ENCODE measurements at places on chromosomes 6 and 20.
A peak's percentile ranks its signal among the peaks of the same experiment; 100 is the strongest.

DNA sequence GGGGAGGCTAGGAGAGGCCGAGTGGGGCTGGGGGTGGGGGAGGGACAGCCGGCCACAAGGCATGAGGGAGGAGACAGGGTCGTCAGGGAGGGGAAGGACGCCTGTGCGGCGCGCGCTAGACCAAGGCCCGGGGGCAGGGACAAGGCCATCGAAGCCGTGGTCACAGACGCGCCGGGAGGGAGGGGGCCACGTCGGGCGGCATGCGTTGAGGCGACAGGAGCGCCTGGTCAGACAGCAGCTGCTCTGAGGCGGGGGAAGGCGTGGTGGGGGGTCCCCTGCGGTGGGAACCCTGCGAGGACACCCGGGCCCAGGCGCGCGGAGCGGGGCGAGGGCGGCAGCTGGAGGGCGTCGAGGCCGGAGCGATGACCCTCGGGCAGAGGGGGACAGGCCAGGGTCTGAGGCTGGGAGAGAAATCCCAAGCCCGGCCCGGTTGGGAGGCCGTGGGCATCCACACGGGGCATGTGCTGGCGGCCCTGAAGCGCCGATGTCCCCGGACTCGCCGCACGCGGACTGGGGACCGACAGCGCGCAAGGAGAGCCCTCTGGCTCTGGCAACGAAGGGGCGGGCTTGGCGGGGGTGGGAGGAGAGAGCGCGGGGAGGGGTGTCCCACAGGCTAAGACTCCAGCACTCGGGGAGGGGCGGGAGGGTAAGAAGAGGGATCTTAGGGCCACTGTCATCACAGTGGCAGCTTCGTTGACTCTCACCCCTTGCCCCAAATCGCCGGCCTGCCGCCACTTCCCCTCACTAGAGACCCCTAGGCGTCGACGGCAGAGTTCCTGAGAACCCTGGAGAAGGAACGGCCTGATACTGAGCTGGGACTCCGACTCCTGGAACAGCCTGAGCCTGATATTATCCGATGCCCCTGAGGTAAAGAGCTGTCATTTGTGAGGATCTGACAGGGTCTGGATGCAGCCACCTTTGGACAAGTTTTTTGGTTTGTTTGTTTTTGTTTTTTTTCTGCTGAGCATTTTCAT, 5.0 kb downstream of the TMEM239 start:
- no peak for DNase-seq

- DNase-seq, result no peak
These were observed at the start of gene FOXQ1 for GRCh38 chr6:1311400-1312202. Gene FOXQ1, plus strand, starts transcription at chr6:1312098. Its CDS starts 607 bp downstream, at chr6:1312705.

DNA sequence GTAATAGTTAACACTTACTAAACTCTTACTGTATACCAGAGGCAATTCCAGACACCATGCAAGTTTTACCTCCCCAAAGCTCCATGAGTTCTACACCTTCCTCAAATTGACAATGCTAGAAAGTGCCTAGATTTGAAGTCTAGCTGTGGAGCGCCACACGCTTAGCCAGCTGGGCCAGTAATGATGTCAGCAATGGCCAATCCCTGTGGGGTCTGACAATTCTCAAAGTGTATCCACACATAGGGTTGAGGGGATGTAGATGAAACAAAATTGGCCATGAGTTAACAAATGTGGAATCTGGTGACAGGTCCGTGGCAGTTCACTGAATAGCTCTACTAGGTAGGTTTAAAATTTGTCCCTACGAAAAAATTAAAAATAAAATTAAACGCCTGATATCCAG, 1.3 kb downstream of the ZNF343 start:
- DNase-seq, result no peak

- peak; percentile 43 for DNase-seq
These were observed 459.9 kb upstream of the MARCKS start for GRCh38 chr6:113397236-113397635.

GRCh38 chr6:108114841-108115597, 40.5 kb upstream of the OSTM1 start:
- DNase-seq, result peak; percentile 82

DNA sequence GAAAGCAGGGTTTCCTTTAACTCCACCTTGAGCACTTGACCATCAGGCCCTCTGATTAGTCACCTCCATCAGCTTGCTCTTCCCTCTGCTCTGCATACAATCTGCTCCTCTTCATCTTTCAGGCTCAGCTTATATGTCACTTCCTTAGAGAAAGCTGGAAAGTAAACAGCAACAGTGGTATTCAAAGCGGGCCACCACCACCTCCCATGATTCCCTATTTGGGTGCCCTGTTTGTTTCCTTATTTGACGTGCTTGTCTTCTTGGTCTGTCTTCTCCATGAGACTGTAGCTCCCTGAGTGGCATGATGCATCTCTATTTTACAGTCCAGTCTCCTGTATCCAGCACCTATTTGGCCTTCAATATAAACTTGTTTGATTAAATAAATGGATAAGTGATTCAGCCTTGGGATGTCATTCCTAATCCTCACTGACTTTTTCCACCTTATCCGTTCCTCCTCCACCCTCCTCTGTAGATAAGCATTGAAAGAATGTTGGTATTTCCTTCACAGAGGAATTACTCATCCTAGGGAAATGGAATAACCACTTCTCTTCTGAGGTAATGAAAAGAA, 102.8 kb upstream of the SGK1 start:
- peak; percentile 88 for DNase-seq

DNA sequence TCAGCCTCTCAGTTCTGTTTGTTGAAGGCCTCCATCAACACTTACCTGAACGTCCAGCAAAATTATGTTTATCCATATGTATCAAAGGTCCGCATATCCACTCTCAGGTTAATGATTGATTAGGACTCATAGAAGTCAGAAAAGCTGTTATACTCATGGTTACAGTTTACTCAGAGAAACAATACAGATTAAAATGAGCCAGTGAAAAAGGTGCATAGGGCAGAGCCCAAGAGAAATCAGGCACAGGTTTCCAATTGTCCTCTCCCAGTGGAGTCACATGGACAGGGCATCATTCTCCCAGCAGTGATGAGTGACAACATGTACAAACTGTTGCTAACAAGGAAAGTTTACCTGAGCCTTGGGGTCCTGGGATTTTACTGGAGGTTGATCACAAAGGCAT, 36.2 kb downstream of the THEMIS start:
- no peak for DNase-seq

- DNase-seq, result no peak
These were observed 12.2 kb downstream of the PRL start for GRCh38 chr6:22284666-22285065.

DNA sequence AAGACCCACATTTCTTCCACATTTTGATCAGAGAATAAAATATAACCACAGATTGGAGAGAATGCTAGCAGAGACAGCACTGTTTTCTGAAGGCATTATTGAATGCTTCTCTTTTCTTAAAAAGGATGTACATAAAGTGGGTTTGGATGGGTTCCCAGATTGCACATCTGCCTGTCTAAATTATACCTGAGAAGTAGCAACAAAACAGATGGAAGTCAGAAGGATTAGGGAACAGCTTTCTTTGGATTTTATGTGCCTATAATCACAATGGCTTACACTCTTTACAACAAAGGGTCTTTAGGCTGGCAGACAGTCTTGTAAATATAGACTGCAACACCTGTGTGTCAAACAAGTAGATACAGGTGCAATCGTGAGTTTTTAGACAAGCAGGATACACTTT, 622.2 kb upstream of the MANEA start:
- no peak for DNase-seq

DNA sequence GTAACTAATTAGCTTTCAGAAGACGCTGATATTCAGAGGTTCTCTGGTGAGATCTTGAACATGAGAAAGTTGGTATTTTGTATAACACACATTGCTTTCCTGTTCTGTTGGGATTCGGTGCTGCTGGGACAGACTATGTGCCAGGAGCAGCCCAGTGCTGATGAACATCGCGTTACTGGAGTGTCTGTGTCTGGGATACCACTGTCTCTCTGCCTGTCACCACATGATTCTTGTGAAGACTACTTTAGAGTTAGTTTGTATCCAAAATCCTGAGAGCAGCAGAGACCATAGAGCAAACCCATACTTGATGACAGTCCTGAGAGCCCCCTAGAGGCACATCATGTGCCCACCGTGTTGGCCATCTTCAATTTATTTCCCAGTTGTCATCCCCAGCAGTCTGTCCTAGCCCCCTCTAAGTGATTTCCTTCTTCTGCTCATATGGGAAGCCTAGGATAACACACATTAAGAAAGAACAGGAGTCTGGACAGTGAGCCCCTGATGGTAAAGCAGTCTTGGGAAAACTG, 41.8 kb upstream of the TINAG start:
- no peak for DNase-seq

GRCh38 chr6:30886897-30887255, 2.6 kb downstream of the DDR1 start:
- no peak for DNase-seq

DNA sequence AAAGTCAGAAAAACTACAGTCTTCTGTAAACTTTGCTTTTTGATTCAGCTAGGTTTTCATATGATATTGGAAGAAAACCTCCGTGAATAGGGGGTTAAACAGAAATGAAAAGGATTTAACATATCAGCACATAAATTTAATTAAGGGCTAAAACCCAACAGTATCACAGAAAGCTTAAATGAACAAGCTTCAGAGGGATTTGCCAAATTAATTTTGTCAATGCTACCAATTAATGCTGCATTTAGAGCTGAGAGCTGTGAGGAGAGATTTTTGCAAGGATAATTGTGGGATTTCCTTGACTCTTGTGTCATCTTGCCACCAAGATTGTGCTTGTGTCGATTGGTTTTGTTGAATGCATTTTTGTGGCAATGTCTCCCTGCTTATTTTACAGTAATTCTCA, 379.9 kb downstream of the CD109 start:
- no peak for DNase-seq

GRCh38 chr6:56357616-56358373, 110.4 kb upstream of the COL21A1 start:
- peak; percentile 42 for DNase-seq

GRCh38 chr6:25218346-25218745, 60.8 kb upstream of the CARMIL1 start:
- DNase-seq, result no peak

DNA sequence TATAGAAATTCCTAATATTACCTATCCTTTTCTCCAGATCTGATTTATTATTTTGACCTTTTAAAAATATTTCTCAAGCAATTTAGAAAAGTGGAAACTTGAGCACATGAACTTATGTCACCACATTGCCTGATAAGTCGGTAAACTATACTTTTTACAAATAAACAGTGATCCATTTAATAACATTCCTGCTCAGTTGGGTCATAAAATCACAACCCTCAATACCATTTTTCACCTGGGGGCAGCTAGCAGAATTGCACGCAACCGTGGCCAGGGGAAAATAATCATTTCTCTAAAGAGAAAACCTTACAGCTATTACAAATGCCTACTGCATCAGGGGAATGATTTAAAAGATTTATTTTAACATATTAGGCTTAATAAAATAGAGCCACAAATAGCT, 614.5 kb downstream of the PHF3 start:
- DNase-seq, result no peak

GRCh38 chr6:6218759-6219085, 101.7 kb downstream of the F13A1 start:
- no peak for DNase-seq

GRCh38 chr20:41068806-41069205, 40.2 kb downstream of the TOP1 start:
- DNase-seq, result no peak

GRCh38 chr20:42419814-42420532, 769.7 kb downstream of the PTPRT start:
- no peak for DNase-seq

DNA sequence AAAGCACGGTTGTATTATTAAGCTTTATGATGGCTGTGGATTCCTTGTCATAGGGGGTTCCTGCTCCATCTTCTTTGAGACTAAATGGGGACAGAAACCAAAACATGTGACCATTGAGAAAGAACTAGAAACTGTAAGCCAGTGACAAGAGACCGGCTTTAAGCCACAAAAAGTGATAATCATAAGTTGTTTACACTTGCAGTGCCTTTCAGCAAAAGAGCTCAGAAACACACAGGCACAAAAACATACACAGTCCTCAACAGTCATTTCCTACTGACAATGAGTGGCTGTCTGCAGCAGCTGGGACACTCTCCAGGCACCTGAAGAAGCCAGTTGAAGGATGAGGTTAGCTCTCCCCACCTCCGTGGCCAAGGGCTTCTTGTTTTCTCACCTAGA, 20.0 kb upstream of the UBE2J1 start:
- DNase-seq, result no peak

GRCh38 chr20:58595167-58595566, 55.9 kb upstream of the STX16 start:
- DNase-seq, result no peak

DNA sequence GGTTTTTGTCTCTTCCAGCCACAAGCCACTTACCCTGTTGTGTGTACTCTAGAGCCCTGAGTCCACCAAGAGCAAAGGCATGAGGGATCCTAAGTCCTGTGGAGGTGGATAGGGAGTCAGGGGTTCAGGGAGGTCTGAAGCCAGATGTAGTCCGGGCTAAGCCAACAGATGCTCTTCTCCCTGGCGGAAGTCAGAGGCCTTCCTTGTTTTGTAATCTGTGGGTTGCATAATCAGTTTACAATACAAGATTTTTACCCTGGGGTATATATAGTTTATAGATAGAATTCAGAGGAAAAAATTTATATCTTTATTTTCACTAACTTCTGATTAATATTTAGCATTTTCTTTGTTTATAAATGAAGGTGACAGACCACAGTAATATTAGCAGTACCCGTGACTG, 9.2 kb downstream of the LAMP5 start:
- no peak for DNase-seq

- DNase-seq, result peak; percentile 99
These were observed 271.6 kb upstream of the SGK1 start for GRCh38 chr6:134589512-134589911.

- no peak for DNase-seq
These were observed 57.9 kb downstream of the KCNB1 start for GRCh38 chr20:49424536-49424935.

GRCh38 chr6:3370361-3371221, 86.3 kb downstream of the SLC22A23 start:
- DNase-seq, result no peak

DNA sequence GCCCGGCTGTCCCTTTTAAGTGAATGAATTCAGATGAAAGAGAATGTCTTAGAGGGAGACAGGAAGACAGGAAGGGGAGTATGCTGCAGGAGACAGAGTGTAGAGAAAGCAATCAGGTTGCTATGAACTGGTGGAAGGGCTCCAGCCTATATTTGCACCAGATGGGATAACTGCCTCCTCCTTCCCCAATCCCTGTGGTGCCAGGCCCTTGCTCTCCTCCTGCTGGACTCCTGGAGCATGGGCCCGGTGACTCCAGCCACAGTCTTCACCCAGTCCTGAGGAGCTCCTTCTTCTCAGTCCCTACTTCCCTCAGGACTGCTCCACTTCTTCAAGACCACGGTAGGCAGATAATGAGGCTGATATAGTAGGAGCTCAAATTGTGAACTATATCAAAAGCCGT, 91.8 kb downstream of the TMEM200A start:
- DNase-seq, result no peak

All from fibroblast of pulmonary artery (primary cell).